Cardiac atrium fibroblast (primary cell): ENCODE measurements at places on chromosomes 7 and 10. TPM values are rescaled to one million over a fixed set of nuclear protein-coding genes. Genes with fewer than 3 reads are reported as not detected.

The VPS37D gene
- 2.8 and 3.6 TPM in 2 replicates for total RNA-seq

The JAZF1 gene
- 4.9 and 5.4 TPM in 2 replicates for total RNA-seq

The HSPB1 gene
- 306 and 368 TPM in 2 replicates for total RNA-seq

The TMEM196 gene
- not detected in 2 replicates for total RNA-seq

The HABP2 gene
- not detected in 2 replicates for total RNA-seq
